CD4-positive, alpha-beta T cell treated with Interleukin-6 at 100 ng/mL for 8 hours (primary cell): ENCODE measurements at places on chromosomes 7 and 10.

GRCh38 chr10:5477948-5478693 is 21.2 kb downstream of the CALML5 start:
- DNase-seq, result no peak

GRCh38 chr10:84848967-84849366 is 520.6 kb downstream of the CCSER2 start:
- no peak for DNase-seq

DNA sequence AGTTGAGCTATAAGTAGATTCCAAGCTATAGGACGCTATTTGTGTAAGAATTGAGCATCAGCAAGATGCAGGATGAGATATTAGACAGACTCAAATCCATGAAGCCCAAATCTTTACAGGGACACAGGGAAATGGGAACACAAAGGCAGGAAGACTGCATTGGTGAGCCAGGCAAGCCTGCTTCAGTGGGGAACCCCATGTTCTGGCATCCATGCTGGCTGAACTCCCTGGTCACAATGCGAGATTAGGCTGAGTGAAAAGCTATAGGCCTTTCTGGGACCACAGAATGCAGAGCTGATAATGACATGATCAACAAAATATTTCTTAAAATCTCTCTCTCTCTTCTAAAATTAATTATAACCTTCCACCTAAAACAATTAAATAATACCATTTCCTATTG is 170.5 kb downstream of the CDC14C start:
- DNase-seq, result no peak

DNA sequence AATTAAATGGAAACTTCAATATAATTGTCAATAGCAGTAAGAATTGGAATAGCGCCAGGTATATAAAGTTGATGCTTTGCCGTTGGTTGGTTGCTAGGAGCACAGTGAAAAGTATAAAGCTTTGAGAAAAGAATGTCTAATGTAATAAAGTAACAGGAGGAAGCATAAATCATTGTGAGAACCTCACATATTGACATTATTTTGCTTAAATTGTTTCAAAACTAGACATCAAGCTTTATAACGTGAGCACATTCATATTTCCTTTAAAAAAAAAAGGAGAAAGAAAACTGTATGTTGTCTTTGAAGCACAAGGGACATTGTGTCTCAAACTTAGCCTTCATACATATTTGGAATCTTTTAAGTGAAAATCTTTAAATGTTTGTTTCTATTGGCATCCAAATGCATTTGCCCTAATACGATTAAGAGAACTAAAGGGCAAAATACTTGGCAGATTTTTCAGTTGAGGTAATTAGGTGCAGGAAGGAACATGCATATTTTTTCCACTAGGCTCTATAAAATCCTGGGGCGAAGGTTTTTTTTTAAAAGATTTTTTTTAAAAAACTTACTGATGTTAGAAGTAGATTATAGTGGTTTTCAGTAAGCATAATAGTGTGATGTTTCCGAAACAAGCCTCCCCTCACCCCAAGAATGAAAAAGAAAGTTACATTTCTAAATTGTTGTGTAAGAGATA is 92.4 kb downstream of the ARID5B start:
- DNase-seq, result peak; percentile 29

GRCh38 chr10:6142644-6143043 is 53.8 kb downstream of the RBM17 start:
- no peak for DNase-seq

DNA sequence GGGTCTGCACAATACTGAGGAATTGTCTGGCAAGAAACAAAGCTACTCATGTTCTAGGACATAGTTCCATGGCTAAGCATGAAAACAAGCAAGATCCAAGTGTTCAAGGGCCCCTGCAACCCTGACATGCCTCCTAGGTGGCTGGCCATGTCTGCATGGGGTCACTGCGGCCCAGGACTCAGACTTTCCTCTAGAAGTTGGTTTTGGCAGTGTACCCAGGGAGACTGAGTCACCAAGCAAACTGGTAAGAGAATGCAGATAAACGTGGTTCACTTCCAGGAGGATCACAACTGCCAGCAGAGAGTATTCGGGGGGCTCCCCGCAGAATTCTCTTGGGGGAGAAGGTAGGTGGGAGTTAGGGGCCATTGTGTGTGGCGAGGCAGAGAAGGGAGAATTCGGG is 7.4 kb upstream of the PFKFB3 start:
- no peak for DNase-seq
